ENCODE measurements at places on chromosomes 16 and 17.

DNA sequence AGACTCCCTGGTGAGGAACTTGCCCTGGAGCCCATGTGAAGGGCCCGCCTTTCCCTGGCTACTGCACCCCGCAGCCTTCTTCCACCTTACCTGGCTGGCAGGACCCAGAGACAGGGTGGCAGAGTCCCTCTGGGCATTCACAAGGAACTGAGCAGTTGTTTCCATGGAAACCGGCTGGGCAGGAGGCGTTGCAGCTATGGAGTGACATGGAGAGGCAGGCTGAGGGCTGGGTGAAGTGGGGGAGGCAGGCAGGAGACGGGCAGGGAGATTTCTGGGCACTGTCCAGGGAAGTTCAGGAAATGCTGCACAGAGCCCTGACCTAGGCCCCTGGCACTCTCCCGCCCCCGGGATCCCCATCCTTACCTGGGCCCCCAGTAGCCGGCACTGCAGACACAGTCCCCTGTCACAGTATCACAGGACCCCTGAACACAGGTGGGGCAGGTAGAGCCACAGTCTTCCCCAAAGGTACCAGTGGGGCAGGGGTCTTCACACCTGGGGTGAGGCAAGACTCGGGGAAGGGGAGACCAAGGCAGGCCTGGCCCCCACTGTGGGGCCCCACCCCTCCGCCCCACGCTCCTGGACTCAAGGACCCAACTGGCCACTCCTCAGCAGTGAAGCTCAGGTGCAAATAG lies 5.9 kb downstream of the SCARF1 start:
- DNase-seq, result no peak

GRCh38 chr16:17283016-17283415 lies 187.7 kb downstream of the XYLT1 start:
- DNase-seq, result no peak

DNA sequence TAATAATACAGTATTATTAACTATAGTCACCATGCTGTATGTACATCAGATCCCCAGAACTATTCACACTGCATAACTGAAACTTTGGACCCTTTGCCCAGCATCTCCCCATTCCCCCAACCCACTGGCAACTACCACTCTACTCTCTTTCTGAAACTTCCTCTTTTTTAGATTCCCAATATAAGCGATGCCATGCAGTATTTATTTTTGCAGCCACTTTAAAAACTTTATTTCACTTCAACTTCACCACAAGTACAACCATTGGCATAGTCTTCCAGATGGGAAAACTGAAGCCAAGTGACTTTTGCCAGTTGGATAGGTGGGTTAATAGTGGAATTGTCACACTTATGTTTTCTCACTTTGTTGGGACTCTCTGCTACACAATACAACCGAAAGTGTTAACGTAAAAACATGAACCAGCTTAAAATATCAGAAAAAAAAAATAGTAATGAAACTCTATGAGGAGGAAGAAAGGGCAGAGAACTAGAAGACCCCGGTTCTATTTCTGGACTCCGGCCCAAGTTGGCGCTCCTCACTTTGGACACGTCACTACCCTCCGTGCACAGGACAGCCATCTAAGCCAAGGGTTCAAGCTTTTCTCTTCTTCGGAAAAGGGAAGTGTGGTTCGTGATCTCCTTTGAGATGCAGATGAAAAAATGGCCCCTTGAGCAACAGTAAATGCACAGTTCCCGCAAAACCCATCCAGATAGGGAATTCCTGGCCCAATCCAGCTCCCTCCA lies 743 bp downstream of the SHCBP1 start:
- no peak for DNase-seq

- DNase-seq, result no peak
Measured at GRCh38 chr16:4780235-4780634, 7.9 kb downstream of the SEPTIN12 start.

- DNase-seq, result no peak
Measured at GRCh38 chr17:74987909-74988711, 678 bp downstream of the CDR2L start.

DNA sequence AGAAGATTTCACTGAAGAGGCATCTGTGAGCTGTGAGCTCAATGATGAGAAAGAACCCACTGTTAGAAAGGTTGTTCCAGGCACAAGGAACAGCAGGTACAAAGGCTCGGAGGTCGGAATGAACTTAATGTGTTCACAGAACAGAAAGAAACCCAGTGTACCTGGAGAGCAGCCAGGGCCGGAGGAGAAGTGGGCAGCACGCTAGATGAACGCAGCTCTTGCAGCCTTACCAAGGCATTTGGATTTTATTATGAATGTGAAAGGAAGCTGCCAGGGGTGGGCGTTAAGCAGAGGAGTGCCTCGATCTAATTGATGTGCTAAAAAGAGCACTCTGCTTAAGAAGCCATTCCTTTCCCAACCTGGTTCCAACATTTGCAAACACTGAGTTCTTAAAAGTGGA lies 19.0 kb downstream of the EEF2K start:
- DNase-seq, result no peak

DNA sequence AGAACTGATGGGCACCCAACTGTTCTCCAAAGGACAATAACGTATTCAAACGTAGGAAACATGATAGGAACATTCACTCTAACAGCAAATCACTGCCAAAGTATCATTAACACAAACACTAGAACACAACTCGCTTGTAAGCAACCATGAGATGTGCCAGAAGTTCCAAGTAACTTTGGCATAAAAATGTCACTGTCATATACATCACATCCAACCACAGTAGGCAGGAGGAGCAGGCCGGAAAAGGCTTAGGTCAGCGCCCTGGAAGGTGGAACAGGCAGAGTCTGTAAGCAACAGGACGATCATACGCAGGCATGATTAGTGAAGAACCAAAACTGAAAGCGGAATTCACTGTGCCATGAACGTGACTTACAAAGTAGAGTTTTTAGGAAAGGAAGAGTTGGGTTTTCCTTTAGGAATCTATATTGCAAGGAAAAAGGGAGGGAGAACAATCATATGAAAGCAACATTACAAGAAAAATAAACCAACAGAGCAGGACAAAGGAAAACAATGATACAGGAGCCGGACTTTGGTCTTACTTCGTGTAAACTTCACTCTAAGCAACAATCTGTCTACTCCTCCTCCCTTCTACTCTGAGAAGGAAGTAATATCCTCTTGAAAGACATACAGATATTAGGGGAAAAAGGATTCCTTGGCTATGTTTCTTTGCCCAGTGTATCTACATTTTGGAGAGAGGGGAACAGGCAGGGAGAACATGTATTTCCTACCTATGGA lies 52.3 kb downstream of the YWHAE start:
- peak; percentile 32 for DNase-seq
